ENCODE measurements at places on chromosomes 6 and 20.

GRCh38 chr6:170535004-170535403, 18.1 kb downstream of the PSMB1 start:
- DNase-seq: no peak

DNA sequence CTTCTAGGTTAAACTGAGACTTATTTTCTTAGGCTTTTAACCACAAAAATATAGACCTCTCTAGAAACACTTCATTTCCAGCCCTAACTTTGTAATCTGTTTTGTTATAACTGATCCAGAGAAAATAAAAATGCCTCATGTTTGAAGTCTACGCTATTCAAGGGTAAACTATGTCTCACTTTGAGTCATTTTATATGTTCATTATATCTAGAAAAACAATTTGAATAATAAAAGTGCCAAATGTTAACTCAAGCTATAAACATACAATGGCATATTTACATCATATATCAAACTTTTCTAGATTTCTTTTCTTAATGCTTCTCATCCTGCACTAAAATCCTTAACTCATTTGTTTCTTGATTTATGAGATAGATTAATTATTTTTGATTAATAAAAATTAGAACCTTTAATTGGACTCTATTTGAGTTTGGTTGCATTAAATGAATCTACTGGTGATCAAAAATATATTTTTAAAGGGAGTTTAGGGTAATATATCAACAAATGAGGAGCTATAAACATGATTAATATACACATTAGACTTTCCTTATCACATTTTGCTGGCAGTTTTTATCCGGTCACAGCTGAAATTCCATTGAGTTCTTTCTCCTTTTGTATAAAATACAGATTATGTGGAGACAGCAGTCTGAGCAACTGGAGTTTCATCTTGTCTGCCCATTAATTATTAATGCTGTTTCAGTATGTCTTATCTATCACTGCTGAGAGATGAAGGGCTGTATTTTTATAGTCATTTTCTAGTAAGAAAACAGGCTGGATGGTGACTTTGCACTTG, 246.5 kb downstream of the TBX18 start:
- DNase-seq: no peak

GRCh38 chr6:56021943-56022342, 146.6 kb upstream of the BMP5 start:
- DNase-seq: no peak

DNA sequence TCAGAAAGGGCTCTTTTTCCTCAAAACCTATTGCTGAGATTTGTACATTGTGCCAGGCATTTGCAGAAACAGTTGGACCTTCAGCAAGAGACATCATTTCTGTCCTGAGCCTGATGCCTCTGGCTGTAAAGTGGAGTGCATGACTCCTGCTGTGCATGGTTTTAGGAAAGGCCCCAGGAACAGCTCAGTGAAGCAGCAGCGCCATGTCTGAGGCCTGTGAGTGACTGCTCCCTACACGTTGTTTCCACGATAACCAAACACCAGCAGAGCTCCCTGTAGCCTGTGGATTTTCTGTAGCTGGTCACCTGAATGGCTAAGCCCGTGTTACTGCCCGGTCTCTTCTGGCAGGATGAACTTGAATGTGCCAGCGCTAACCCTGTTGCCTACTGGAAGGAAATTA, 232.5 kb downstream of the TFAP2C start:
- no peak for DNase-seq
